ENCODE measurements at places on chromosomes 5 and 9.

DNA sequence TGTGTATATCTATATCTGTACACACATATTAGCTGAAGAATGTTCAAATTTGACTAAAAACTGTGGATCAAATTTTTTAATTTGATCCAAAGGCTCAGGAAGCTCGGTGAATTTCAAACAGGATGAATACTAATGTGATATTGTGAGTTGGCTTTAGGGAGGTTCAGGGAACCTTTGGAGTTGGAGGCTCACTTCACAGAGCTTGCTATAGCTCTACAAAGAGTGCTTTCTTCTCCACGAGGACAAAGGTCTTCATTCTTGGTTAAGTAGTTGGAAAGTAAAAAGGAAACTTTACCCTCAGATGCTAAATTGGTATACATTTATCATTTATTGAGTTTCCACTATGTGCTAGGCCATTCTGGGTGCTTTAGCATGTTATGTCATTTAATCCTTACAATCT, 36.3 kb upstream of the MTAP start:
- DNase-seq, result no peak

GRCh38 chr5:152104211-152104610, 179.6 kb upstream of the GLRA1 start:
- DNase-seq, result no peak

DNA sequence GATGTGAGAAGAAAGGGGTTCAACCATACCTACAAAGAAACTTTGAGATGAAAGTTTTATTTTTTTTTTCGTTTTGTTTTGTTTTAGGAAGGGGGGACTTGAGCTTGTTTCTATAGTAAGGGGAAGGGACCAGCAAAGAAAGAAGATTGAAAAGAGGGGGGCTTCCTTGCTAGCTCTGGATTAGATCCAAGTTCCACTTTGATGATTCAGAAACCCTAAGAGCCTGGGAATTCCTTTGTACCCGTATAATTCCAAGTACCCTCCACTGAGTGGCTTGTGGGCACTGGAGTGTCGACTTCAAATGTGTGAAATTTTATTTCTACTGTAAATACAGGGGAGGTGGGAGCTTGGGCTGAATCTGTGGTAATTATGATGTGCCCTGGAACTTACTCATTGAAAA, 10.9 kb downstream of the MAMDC2 start:
- DNase-seq, result no peak

DNA sequence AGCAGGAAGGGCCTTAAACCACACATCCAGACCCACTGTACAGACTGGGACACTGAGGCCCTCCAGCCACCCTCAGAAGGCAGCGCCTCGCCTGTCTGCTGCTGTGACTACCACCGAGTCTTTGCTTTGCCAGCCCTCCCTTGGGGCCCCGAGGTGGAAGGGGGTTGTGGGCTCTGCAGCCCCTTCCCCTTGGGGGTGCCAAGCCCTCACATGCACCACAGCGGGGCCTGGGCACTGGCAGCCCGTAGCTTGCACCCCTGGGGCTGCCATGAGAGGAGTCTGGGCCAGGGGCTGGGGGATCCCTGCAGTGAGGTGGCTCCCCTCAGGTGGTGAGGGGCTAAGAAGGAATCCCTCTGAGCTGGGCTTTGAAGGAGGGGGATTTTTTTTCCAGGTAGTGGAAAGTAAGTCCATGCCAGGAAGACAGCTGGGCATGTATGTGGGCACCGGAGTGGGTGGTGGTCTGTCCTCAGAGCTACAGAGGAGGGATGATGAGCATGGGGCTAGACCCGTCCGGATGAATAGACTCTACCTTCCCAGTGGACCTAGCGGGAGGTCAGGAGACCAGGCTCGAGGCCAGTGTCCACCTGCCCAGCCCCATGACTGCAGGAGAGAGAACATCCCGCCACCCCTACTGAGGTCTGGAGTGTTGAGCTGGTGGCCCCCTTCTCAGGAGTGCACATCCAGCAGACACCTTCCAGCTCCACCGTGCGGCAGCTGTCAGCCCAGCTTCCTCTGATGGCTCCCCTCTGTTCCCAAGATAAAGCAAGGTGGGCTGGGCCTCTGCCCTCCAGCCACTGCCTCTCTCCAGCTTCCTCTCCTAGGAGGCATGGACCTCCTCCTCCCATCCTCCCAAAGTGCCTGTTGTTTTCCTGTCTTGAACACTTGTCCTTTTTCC, 15.9 kb downstream of the FLT4 start:
- no peak for DNase-seq

DNA sequence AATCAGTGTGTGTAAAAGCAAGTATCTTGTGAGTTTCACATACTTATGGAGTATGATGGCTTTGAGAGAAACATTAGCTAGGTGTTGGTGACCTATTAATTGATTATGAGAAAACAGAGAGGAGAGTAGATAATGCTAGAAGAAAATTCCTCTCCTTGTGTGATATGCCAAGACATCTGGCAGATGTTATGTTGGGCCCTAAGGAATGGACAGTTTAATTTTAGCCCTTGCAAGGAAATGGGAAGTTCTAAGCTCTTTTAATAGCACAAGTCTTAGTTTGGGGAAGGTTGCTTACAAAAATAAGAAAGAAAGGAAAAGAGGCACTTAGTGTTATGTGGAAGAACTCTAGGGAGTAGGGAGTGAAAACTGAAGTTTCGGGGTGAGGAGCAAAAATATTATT, 5.1 kb downstream of the ZNF462 start:
- DNase-seq, result no peak

- no peak for DNase-seq
These were observed 30.2 kb downstream of the SNX18 start for GRCh38 chr5:54547711-54548250.

DNA sequence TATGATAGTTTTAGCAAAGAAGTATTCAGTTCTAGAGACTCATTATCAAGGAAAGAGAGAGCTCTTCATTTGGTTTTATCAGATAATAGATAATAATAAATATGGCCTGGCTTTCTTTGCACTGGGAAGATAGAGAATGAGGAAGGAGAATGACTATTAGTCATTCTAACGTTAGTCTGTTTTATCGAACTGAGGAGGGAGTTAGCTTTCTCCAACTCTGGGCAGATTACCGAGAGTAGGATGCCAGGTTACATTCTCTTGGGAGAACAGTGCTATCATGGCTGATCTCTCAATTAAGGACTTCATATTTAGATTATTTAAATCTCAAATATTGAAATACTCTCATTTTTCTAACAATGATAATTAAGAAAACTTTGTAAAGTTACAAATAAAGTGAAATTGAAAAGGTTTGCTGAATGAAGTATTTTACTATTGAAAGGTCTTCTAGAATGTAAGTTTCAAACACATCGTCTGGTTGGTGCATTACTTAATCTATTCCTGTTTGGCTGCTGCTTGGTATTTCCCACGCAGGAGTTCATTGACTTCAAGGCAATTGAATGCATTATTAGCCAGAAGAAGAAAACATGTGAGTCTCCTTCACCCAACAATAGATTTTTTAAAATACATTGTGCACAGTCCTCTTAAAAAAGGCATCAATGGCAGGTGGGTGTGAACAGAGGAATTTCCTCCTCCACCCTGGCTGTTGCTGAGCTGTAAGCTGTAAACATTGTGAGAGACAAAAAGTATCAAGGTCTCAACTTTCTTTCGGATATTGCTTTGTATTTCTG, 140.8 kb downstream of the C9orf152 start:
- DNase-seq, result no peak

DNA sequence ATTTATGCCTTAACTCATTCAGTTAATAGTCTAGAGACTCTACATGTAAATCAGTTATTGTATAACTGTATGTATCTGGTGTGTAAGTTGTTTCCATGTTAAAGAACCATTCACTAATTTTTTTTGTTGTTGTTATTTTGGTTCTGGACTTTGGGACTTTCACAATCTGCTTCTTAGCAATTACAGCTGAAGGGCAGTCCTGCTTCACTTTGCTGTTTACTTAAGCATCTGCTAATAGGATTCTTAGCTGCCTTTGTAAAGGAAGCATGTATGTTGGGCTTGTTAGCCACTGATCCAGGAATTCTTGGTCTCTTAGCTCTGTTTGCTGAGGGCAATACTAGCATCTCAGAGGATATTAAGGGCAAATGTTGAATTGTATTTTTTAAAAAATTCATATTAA, 97.0 kb downstream of the FOCAD start:
- no peak for DNase-seq

DNA sequence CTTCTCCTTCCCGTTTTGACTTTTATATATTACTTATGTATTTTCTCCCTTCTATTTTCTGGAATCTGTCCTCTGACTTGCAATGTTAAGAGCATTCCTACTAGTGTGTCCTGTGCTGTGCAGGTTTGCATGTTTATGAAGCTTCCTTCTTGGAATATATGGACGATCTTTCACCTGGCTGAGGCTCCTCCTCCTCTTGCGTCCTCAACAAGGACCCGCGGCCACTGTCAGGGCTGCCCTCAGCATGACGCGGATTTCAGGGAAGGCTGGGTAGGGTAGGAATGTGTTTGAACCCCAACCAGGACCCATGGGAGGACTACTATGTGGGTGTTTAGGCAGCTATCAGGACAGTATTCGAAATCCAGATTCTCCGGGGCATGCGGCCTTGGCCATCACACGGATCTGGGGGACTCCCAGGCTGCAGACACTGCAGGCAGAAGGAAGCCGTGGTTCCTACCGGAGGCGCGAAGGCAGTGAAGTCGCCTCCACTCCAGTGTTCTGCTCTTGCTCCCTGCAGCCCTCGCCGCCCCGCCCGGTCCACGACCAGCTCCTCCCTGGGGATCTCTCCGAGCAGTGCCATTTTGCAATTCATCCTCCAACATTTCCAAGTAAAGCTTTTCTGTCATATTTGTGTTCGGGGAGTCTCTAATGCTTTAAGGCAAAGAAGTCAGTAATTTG, 37.0 kb upstream of the OSMR start:
- DNase-seq, result no peak

- DNase-seq, result no peak
These were observed 66.3 kb downstream of the TRIM32 start for GRCh38 chr9:116753389-116753788.

DNA sequence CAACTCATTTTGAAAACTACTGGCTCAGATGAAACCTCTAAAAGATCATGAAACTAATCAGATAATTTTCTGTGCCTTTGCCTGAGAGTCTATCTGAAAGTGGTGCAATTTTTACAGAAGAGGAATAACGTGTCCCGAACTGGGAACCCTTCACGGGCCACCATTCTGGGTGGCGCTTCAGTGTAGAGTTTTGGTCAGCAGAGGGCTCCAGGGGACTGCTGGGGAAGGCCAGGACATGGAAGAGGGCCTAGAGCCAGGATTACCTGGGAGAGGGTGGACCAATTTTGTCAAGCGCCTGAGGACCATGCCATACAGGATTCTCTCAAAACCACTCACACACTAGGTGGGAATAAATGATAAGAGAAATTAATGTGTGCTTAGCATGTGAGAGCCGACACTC, 49.7 kb upstream of the PLEKHG4B start:
- DNase-seq, result no peak

- no peak for DNase-seq
These were observed 52.1 kb downstream of the TLE1 start for GRCh38 chr9:81637276-81637675.

DNA sequence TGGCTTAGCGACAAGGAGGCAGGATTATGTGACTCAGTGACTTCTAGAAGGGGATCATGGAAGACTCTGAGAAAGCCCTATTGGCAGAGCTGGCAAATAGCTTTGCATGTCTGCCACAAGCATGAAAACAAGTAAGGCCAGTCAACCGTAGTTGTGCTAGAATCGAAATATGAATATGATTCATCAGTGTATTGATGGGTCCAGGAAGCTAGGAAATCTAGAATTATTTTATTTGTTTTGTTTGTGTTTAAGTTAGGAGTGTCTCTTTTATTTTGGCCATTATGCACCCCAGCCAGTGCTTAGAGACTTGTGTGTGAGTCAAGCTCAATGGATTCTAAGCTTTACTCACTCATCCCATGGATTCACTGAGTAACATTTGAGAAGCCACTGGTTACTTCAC, 3.8 kb upstream of the ITGA2 start:
- no peak for DNase-seq

DNA sequence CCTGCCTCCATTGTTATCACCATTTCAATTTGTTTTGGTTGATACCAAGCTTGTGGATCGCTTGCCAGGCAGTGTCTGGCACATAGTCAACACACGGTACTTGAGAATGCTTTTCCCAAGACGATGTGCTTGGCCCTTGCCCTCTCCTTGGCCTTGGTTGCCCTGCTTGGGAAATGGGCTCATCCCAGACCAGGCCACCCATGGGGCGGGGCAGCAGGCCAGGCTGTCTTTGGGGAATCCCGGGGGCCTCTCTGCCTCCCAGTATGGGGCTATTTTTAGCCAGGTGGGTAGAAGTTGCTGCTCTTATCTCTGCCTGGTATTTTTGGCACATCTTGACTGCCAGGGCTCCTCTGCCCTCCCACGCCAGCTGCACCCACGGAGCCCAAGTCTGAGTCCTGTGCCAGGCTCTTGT, 49.9 kb downstream of the LMX1B start:
- DNase-seq, result peak; percentile 27

- DNase-seq, result no peak
These were observed 293.0 kb downstream of the KCTD16 start for GRCh38 chr5:144463481-144464223.

DNA sequence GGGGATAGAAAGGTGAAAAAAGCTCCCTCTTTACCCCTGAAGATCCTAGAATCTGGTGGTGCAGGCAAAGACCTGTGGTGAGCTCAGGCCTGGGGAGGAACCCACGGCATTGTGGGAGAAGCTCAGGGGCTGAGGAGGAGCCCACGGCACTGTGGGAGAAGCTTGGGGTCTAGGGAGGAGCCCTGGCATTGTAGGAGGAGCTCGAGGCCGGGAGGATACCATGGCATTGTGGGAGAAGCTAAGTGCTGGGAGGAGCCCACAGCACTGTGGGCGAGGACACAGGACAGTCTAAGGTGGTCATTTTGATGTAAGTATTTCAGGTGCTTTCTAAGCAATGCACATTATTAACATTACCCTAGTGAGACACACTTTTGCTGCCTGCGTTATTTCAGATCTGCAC, 179.7 kb downstream of the HSD17B3 start:
- DNase-seq, result no peak

GRCh38 chr9:80926611-80927010, 762.7 kb downstream of the TLE1 start:
- DNase-seq, result no peak

- no peak for DNase-seq
These were observed 41.8 kb upstream of the FCN2 start for GRCh38 chr9:134838651-134839454.

DNA sequence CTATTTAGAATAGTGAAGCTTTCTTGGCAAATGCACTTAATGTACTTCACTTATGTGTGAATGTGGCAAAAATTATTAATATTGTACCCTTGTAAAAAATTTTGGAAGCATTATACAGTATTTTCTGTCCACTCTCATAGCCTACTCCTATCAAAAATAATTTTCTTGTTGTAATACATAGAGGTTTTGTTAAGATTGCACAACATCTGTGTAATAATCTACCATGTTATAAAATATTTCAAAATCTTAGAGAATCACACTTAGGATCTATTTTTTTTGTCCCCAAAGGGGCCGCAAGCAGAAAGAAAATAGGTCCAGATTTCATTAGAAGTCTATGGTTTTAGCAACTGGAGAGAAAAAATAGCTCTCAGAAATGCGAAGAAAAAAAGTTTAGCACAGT, 945.9 kb downstream of the CDH18 start:
- no peak for DNase-seq

- DNase-seq, result no peak
These were observed 168.9 kb upstream of the PUM3 start for GRCh38 chr9:3012842-3013241.

GRCh38 chr9:125513668-125514413, 193.2 kb downstream of the MAPKAP1 start:
- no peak for DNase-seq
